ENCODE measurements at places on chromosomes 4 and X. TPM values are rescaled to one million over a fixed set of nuclear protein-coding genes. Genes with fewer than 3 reads are reported as not detected.
A peak's percentile ranks its signal among the peaks of the same experiment; 100 is the strongest.

GRCh38 chr4:2079006-2079405, 19.9 kb downstream of the NAT8L start:
- DNase-seq = no peak

DNA sequence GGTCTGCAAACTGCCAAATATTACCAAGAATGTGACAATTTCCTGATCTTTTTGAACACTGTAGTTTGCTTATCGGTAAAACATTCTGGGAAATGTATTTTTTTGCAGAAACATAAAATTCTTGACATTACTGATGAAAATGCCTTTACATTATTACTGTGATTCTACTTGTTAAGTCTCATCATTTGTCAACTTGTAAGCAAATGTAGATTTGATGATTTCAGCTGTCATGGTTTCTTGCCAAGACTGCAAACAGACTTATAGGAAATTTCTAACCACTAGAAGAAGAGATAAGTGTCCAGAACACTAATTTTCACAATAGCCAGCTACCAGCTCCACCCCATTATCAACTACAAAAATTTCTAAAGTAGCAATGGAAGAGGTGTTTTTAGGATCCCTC, 560.4 kb downstream of the STPG2 start:
- no peak for DNase-seq

BTK gene
- total RNA-seq = 9.0 TPM

CT45A5 gene
- total RNA-seq = not detected

GRCh38 chrX:153865321-153865580, 20.7 kb downstream of the L1CAM start:
- no peak for DNase-seq

GRCh38 chr4:18923496-18924161, 902.1 kb upstream of the LCORL start:
- DNase-seq = no peak

MGAT4D gene
- not detected for total RNA-seq

GRCh38 chrX:7242613-7243012, 94.7 kb upstream of the PUDP start:
- DNase-seq = no peak

DNA sequence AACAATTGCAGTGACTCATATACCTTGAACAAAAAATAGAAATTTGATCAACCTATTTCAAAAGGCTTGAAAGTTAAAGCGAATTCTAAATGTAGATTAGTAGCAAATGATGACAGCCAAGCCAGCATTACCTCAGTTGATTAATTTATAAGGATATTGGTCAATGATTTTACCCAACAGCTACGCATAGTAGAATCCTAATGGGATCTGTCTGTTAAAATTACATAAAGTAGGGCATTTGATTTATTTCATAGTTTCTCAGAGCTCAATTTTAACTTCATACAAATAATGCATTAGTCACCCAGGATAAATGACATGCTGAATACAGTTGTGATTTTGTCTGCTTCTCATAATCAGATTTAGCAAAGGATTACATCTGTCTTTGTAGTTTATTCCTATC, 12.0 kb downstream of the AFF2 start:
- DNase-seq = no peak

GRCh38 chrX:136048446-136048845, 63.2 kb downstream of the SLC9A6 start:
- no peak for DNase-seq

TMEM271 gene
- total RNA-seq = not detected

- no peak for DNase-seq
These were observed 150.4 kb downstream of the CENPC start for GRCh38 chr4:67394879-67395278.

- no peak for DNase-seq
These were observed 4.7 kb downstream of the ZXDB start for GRCh38 chrX:57596516-57596915.

AMER1 gene
- total RNA-seq = 3.4 TPM

DNA sequence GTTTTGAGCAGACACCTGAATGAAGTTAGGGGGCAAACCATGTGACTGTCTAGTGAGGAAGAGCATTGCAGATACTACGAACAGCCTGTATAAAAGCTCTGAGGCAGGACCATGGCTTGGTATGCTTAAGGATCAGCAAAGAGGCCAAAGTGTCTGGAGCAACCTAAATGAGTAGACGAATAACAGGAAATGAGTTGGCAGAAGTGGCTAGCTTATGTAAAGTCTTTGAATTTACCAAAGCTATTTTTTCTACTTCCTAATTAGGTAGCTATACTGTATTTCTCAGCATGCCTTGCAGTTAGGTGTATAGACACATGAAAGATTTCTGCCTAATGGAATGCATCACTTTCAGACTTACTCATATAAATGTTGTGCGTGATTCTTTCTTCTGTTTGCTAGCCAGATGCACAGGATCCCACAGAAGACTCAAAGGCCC, 9.3 kb upstream of the GPRIN3 start:
- DNase-seq = peak; percentile 69

DNA sequence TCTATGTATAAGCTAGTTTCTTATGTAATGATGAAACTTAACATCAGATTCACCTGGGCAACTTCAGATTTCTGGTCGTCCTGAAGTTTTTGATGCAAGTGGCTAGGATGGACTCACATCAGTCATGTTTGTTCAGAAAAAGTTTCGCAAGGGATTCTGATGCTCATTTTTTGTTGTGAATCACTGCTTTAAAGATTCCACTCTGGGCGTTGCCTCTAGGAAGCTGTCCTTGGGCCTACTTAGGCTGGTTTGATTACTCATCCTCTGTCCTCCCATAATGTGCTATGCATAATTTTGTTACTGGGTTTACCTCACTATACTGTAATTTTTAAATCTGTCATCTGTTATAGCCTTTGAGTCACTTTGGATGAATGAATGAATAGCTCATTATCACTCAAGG, 30.8 kb downstream of the HERC3 start:
- DNase-seq = no peak

DNA sequence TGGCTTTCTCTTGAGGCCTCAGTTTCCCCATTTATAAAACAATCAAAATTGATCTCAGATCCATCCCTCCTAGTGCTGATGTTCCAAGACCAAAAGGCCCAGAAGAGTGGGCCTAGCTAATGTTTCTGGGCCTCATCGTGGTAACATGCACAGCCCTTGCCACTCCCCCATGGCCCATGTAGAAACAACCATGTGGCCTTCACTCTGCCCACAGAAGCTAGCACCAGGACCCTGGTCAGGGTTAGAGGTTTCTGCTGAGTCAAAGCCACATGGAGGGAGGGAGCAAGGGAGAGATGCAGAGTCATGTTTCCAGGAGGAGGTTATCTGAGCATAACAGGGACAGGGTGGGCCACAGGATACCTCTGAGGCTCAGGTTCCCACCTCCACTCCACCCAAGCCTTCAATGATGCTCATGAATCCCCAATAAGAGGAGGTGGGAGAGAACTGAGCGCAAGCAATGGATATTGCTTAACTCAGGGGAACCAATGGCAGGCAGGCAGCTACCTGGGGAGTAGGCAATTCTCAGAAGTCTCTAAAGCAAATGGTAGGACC, 16.9 kb downstream of the OTUD5 start:
- DNase-seq = no peak

MAGEC1 gene
- total RNA-seq = not detected

DNA sequence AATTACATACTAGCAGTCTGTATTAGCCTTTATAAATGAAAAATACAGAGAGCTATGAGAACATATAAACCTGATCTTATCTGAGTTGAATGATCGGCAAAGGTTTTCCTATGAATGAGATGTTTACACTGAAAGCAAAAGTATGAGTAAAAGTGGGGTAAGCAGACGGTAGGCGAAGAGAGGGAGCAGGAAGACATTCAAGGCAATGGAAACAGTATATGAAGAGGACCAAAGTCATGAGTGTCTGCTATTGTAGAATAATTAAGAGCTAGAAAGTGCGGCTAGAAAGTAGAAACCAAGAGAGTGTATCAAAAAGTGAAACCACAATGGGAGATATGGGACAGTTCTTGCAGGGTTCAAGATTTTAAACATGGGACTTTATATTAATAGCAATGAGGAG, 67.0 kb upstream of the TMLHE start:
- no peak for DNase-seq

GRCh38 chr4:14929669-14930068, 72.6 kb upstream of the CPEB2 start:
- DNase-seq = no peak

RNF150 gene
- total RNA-seq = not detected

GRCh38 chr4:124803641-124804040, 91.1 kb upstream of the ANKRD50 start:
- no peak for DNase-seq

DMRTC1B gene
- not detected for total RNA-seq

GRCh38 chr4:71473541-71474240, 134.9 kb downstream of the SLC4A4 start:
- no peak for DNase-seq

FANCB gene
- total RNA-seq = 9.3 TPM

GAB1 gene
- total RNA-seq = 11.5 TPM

PAGE3 gene
- total RNA-seq = not detected

- no peak for DNase-seq
These were observed 82.0 kb downstream of the NAP1L3 start for GRCh38 chrX:93591398-93591797.

- no peak for DNase-seq
These were observed 340.1 kb downstream of the GPAT3 start for GRCh38 chr4:83876047-83876446.

VEGFD gene
- not detected for total RNA-seq
